Activated T-cell treated with anti-CD3 and anti-CD28 coated beads for 1 hour (primary cell): ENCODE measurements at places on chromosomes 2 and 18.

DNA sequence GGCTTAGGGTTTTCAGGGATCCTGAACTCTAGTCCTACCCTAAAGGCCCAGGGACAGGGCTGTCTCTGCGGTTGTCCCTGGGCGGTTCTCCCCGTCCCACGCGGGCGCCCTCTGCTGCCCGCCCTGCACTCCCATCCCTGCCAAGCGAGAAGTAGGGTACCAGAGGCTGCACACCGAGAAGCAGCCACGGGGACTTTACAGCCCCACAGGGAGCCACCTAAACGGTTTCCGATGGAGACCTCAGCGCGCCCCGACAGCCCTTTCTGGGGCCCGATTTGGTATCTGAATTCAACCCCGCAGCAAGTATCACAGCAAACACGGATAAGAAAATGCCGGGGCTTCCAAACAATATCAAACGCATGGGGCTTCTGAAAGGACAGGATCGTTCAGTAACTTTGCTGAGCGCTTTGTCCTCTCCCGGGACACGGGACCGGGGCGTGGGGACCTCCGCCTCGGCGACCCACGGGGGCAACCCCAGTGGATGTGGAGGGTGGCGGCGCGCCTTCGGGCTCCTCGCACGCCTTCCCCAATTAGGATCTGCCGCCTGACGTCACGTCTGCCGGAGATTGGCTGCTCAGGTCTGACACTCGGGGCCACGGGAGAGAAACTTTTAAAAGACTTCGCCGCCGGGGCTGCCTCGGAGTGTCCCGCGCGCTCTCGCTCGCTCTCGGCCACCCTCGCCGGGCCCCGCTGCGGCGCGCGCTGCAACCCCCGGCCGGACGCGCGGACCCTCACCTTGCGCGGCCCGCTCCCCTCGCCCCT, at the start of gene LTBP1:
Gene LTBP1 (plus strand): TSS at position 640 of the 762 bp plus-strand sequence. CDS start 372 bp downstream, outside the sequence.
- peak; percentile 24 for DNase-seq

DNA sequence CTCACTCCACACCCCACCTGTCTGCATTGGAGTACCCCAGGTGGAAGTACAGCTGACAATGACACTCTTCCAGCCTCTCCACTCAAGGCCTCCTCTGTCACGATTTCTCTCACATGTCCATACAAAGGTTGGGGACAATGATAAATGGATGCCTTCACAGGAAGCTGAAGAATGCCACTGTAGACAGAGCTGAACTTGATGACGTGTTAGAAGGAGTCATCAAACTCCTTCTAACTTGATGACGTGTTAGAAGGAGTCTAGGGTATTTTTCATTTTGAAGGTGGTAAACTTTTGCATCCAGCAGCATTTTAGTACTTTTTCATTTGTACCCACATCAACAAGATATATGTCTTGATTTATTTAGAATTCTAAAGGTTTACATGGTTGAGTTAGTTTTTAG, 163.5 kb upstream of the DNMT3A start:
- DNase-seq, result no peak

DNA sequence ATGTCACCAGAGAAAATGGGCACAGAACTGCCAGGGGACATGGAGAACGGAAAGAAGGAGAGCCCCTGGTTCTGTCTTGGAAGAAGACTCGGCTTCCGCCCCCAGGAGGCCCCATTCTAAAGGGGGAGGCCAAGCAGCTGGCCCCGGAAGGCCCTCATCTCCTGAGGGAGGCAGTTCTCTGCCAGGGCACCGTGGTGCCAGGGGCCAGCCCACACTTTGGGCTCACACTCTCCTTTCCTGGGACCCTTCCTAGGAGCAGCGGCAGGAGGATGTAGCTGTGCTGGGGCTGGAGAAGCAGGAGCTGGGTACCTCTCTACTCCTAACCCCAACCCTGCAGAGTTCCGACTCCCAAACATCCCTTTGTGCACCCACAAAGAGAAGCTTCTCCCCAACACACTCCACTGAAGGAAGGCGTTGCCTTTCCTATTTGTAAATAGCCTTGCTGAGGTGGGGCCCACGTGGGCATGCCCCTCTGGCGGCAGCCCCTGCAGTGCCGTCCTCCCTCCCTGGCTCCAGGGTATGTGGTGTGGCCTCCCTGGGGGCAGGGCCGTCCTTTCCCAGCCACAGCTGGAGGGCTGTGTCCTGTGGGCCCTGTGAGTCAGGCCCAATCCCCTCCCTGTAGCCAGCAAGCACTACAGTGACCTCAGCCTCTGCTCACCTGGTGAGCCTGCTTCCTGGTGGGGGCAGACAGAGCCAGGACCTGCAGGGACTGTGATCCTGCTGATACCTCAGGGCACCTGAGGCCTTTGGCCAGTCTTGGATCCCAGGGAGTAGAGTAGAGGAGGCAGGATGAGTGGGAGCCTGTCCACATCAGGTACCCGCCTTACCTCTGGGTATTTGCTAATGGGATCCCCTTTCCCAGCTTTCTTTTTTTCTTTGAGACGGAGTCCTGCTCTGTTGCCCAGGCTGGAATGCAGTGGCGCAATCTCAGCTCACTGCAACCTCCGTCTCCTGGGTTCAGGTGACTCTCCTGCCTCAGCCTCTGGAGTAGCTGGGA, 26.6 kb downstream of the ZFP36L2 start:
- no peak for DNase-seq

GRCh38 chr18:55582325-55582724, 5.7 kb downstream of the TCF4 start:
- no peak for DNase-seq
